Fibroblast of lung (primary cell): ENCODE measurements at places on chromosomes 16 and 17.

GRCh38 chr16:57319646-57320045, 35.2 kb upstream of the PLLP start:
- DNase-seq = no peak

GRCh38 chr16:81484908-81485624, 40.5 kb downstream of the CMIP start:
- DNase-seq = peak; percentile 27

DNA sequence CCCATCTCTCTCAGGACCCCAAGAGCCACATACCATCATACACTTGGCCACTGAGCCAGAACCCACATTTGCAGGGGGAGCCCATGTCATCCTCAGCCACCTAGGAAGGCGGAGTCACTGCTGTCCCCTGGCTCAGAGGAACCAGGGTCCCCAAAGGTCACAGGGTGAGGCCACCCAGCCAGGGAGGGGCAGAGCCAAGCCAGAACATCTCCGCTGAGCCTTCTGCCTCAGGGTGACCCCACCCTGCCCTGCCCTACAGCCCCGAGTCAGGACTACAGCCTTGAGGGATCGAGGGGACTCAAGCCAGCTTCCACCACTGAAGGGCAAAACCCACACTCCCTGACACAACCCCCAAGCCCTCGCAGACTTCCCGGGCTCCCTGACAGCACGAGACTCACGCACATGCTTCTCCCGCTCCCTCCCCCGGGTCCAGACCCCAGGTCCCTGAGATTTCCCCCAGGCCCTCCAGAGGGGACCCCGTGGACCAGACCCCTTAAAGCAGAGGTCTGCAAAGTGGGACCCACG, 17.4 kb downstream of the PIEZO1 start:
- DNase-seq = no peak

- DNase-seq = no peak
These were observed 48.1 kb downstream of the RPH3AL start for GRCh38 chr17:304461-304860.

GRCh38 chr17:71398800-71399219, 722.0 kb upstream of the SOX9 start:
- peak; percentile 35 for DNase-seq

DNA sequence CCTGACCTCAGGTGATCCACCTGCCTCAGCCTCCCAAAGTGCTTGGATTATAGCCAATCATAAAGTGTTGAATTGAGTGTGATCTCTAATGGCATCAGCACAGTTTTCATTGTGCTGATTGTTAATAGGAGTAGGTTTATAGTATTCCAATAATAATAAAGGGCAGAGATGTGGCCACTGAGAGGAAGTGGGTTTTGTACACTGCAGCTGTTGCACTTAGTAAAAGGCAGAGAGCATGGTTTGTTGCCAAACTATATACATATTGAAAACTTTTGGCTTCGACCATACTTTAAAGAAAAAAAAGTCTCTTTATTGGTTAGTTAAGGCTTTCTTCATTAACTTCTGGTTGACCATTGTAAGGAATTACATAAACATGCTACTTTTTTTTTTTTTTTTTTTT, 185.9 kb downstream of the CDK5R1 start:
- DNase-seq = no peak

DNA sequence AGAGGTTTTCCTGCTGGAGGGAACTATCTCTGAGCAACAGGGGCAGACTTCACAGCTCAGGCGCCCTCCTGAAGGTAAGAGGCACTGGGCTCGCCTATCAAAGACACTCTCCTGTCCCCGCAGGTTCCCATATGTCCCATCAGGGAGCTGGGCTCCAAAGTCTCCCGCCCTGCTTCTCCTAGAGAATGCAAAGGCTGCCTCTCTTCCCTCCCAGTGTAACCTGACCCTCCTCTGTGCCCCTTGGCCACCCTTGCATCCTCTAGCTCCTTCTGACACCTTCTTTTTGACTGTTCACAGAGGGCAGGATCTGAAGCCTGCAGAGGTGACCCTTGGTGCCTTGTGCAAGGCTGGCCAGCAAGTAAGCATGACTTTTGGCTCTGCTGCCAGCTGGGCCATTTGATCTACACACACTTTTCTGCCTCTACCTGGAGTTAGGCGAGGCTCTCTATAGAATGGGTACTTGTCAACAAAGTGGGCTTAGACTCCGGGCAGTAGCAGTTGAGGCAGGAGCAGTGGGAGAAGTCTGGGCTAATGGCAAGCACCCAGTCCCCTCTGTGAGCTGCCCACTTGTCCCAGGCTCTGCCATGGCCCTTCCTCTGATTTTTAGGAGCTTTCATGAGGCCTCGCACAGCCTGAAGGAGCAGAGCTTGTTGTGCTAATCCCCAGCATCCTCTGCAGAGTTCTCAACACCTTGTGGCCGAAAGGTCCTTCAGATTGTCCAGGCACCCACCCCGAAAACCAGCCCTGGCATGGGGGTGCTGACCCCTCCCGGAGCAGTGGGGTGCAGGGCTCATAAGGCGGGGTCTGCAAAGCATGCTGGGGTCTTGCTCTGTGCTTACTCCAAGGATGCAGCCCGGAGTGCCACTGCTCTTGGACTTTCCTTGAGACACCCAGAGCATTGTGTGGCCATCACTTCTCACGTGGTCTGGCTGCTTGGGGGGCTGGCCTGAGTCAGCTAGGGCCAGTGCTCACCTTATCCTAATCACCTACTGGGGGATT, 122.9 kb downstream of the METRNL start:
- no peak for DNase-seq

GRCh38 chr16:48321317-48322036, 63.7 kb downstream of the SIAH1 start:
- peak; percentile 82 for DNase-seq

DNA sequence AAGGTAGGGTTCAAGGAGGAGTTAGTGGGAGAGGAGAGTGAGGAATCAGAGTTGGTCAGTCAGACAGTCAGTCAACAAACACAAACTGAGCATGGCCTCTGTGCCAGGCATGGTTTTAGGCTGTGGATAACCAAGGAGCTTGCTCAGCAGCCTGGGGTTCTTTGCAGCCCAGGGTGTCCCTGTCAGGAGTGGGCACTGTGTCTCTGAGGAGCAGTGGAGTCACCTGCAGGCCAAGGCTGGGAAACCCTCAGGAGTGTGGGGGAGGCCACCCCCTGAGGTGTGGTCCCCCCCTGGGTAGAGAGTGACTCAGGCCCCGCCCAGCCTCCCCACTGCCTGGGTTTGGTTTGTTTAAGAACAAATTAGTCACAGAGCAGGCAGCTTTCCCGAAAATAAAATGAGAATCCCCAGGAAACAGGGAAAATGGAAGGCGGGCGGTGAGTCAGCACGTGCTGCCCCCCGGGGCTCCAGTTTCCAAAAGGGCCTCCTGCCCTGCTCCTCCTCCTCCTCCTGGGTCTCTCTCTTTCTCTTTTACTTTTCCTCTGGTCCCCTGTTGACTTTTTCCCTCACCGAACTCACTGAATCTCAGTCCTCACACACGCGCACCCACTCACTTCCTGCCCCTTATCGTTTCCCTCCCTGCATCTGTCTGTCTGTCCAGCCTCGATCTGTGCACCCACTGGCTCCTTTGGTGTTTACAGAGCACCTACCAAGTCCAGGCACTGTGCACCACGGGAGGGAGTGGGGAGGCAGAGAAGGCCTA, 44.3 kb downstream of the SOCS3 start:
- peak; percentile 90 for DNase-seq

DNA sequence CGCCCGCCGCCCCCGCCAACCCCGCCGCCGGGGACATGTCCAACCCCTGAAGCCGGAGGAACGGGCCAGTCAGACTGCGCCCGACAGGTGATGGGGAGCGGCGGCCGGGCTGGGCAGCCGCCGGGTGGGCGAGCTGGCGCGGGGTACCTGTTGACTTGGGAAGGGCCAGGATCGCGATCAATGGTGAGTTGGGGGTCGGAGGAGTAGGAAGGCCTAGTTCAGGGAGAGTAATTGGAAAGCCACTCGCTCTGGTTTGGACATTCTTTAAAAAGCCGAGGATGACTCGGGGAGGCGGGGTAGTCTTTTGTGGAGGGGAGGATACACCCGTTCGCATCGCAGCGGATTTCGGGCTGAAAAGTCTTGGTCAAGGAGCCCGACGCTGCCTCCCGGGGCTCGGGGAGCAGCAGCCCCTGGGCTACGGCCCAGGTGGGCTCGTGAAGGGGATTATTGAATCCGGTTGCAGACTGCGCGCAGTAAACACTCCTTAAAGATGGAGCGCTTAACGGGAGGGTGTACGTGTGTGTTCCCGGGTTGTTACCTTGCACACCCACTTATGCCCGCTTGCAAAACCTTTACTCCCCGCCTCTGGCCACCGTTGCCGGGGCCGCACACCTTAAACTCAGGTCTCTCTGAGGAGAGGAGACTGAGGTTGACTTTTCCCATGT, 123.8 kb downstream of the GOSR1 start:
- peak; percentile 22 for DNase-seq
